Osteocyte (in vitro differentiated cells): ENCODE measurements at places on chromosomes 2 and 18. TPM values are rescaled to one million over a fixed set of nuclear protein-coding genes. Genes with fewer than 3 reads are reported as not detected.

KIAA2012 gene
- total RNA-seq = not detected in 2 replicates

ZDBF2 gene
- 24.5 and 28.8 TPM in 2 replicates for total RNA-seq

RESP18 gene
- not detected in 2 replicates for total RNA-seq

IL36RN gene
- total RNA-seq = not detected in 2 replicates

MEP1B gene
- not detected in 2 replicates for total RNA-seq
